ENCODE measurements at places on chromosomes 4 and X.
A peak's percentile ranks its signal among the peaks of the same experiment; 100 is the strongest.

DNA sequence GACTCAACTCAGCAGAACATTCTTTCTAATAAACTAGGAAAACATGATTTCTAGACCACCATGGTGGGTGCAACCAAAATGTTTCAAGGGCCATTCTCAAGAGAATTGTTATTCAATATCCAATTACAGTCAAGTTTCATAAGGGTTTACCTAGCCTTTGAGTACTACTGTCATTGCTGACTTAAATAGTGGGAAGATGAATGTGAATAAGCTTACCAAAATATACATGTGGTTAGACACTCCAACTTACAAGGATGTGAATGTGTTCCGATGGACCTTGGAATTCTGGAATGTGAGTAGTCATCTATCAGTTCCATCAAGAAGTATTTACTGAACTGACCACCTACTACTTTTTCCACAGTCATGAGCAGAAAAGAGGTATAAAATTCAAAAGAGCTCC lies 16.9 kb downstream of the SH3RF1 start:
- peak; percentile 90 for DNase-seq

- no peak for DNase-seq
Observed at GRCh38 chr4:76192236-76192635, 21.4 kb downstream of the SCARB2 start.

DNA sequence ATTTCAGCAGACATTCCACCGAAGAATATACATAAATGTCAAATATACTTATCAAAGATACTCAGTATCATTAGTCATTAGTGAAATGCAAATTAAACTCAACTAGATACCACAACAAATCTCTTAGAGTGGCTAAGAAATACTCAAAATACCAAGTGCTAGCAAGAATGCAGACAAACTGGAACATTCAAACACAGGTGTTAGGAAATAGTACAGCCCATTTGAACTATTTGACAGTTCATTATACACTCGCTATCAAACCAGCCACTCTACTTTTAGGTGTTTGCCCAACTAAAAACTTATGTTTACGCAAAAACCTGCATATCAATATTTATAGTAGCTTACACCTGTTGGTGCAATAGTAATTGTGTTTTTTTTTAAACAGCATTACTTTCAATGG lies 8.8 kb downstream of the ADAM29 start:
- DNase-seq, result no peak

- DNase-seq, result no peak
Observed at GRCh38 chr4:102586644-102587021, 85.5 kb downstream of the NFKB1 start.

DNA sequence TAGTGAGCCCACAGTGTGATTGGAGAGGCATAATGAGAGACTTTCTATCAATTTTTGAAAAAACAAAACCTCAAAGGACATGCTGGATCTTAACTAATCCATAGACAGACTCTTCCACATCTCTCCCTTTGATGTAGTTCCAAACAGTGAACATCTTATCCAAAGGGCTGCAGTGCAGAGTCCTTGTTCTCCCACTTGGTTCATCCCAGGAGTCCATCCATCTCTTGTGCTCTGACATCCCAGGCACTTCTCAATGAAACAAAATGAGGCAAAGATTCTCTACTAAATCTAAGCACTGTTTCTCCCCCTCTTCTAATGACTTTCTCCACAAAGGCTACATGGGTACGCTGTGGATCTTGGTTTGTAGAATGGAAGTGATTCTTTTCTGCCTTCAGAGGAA lies 8.3 kb downstream of the SHROOM3 start:
- no peak for DNase-seq

- DNase-seq, result no peak
Observed at GRCh38 chr4:45043911-45044310, 317.6 kb upstream of the GNPDA2 start.

DNA sequence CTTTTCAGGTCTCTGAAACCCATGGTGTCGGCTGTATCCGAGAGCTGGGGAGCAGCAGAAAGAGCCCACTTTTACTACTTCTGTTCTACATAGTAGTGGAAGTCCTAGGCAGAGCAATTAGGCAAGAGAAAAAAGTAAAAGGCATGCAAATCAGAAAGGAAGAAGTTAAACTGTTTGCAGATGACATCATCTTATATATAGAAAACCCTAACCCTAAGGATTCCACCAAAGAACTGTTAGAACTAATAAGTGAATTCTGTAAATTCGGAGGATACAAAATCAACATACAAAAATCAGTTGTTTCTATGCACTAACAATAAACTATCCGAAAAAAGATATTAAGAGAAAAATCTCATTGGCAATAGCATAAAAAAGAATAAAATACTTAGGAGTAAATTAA lies 95.3 kb downstream of the POLA1 start:
- no peak for DNase-seq

- no peak for DNase-seq
Observed at GRCh38 chr4:165542476-165542875, 163.7 kb downstream of the CPE start.

- DNase-seq, result peak; percentile 3
Observed at GRCh38 chr4:13355111-13355880, 128.8 kb downstream of the RAB28 start.

GRCh38 chr4:69689599-69689998 lies 36.6 kb upstream of the UGT2A1 start:
- peak; percentile 72 for DNase-seq

- DNase-seq, result peak; percentile 12
Observed at GRCh38 chrX:67545893-67546495, 2.2 kb downstream of the AR start.

GRCh38 chr4:168154546-168155277 lies 62.4 kb downstream of the ANXA10 start:
- no peak for DNase-seq

GRCh38 chr4:24266951-24267722 lies 317.2 kb downstream of the DHX15 start:
- peak; percentile 16 for DNase-seq

- DNase-seq, result no peak
Observed at GRCh38 chr4:18111081-18111480, 89.5 kb upstream of the LCORL start.

- DNase-seq, result no peak
Observed at GRCh38 chr4:90597927-90598326, 470.7 kb downstream of the CCSER1 start.

GRCh38 chr4:126752126-126752525 lies 880.6 kb upstream of the INTU start:
- DNase-seq, result no peak

- DNase-seq, result no peak
Observed at GRCh38 chrX:65576160-65576559, 41.6 kb upstream of the LAS1L start.

DNA sequence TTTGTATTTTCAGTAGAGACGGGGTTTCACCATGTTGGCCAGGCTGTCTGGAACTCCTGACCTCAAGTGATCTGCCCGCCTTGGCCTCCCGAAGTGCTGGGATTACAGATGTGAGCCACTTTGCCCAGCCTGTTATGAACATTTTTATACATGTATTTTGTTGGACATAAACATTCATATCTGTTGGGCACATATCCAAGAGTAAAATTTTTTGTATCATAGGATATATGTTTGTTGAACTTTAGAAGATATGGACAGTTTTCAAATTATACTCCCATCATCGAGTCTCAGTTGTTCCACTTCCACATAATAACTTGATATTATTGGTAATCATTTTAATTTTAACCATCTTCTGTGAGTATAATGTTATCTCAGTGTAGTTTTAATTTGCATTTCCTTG lies 23.6 kb downstream of the GLRB start:
- DNase-seq, result no peak

DNA sequence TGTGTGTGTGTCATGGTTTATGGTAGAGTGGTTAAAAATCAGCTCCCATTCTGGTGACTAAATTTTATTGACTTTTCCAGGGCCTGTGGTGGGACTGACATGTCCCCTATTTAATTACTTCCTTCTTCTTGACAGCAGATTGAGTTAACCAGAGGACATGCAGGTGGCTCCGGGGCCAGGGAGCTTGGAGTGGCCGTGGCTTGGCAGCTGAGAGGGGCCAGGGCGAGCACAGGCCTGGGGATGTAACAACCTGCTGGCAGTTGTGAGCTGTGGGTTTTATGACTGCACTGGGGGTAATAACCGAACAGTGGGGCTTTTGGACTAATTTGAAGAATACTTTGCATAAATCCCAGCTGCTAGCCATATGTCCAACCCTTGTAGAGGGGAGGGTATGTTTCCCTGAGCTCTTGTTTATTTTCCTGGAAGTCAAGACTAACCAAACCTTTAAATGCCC lies 186.0 kb downstream of the MID1IP1 start:
- DNase-seq, result no peak

GRCh38 chr4:127604949-127605709 lies 27.6 kb upstream of the INTU start:
- DNase-seq, result peak; percentile 65

DNA sequence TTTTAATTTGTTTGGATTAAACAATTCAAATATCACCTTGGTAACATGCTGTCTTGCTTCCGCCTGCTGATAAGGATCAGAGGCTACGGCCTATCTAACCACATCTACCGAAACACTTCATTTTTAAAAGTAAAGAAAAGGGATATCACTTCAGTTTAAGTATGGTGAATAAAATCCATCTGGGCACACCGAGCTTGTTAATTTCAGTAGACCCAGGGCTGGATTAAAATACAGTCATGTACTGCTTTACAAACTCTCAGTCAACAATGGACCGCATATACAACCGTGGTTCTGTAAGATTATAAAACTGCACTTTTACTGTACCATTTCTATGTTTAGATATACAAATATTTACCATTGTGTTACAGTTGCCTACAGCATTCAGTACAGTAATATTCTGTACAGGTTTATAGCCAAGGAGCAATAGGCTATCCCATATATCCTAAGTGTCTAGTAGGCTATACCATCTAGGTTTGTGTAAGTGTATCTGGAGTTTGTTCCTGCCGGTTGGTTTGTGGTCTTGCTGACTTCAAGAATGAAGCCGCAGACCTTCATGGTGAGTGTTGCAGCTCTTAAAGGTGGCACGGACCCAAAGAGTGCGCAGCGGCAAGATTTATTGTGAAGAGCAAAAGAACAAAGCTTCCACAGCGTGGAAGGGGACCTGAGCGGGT lies 40.0 kb downstream of the SEPTIN11 start:
- no peak for DNase-seq

DNA sequence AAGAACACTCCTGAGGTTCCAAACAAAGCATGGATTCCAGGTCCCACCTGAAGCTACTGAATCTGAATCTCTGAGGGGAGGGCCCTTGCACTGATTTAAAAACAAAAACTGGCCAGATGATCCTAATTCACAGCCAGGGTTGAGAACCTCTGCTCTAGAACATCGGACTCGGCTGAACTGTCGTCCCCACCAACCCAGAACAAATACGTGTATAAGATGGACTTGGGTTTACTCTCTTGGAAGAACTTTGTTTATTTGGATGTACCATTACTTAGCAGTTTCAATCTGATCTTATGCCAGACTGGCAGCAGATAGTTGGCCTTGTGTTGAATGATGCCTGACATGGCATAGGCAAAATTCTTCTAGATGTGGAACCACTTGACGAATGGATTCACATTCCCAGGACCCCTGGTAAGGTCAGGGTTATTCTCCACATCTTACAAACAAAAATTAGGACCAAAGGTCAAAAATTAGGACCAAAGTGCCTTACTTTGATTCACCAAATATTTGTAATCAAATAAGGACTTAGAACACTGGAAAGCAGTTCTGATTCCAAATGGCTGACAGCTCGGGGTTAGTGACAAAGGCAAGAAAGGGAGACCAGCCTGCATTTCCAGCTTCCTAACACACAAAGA lies 29.0 kb downstream of the CHST7 start:
- no peak for DNase-seq

DNA sequence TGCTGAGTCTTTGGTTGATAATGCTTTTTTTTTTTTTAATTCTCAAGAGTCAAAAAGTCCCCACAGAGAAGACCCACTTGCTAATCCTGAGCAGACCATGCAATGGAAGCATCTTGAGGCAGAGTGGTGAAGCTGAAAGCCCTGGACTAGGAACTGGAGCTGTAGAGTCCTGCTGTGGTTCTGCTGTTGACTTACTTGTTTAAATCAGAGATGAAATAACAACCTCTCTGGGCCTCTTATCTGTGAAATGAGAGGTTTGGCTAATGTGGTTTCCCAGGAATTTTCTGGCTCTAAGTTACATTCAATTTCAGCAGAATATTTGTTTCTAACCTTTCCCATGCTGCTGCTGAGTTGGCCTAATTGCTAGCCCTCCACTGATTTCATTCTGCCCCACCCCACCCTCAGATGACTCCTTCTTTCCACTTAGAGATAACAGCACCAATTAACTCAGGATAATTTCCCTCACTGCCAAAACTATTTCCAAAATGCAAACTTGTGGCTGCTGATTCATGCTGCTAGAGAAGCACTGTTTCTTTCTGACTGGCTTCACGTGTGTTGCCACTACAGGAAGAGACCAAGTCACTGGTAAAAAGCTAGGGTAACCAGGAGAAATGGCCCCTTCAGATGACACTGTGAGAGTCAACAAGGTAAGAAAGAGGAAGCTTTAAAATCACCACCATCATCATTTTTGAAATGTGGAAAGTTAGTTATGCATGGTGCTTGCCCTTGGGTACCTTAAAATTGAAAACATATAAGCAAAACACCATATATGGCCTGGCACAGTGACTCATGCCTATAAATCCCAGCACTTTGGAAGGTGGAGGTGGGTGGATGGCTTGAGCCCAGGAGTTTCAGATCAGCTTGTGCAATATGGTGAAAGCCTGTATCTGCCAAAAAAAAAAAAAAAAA lies 326.4 kb downstream of the DCHS2 start:
- peak; percentile 88 for DNase-seq

DNA sequence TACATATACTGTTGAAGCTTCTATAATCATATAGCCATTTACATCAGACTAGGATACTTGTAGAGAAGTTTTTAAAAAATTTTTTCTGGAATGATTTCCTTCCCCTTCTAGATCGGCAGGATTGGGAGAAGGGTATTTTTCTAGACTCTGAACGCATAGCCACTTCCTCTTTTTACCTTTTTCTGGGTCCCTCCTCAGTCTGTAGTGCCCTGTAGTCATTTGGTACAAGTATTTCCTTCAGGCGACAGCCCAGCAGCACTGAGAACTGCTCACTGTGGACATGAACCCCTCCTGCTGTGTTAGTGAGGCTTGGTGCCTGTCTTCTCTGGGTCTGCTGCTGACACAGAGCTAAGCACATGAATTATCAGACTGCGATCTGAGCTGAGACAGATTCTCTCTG lies 255.4 kb downstream of the ARHGAP10 start:
- peak; percentile 46 for DNase-seq

GRCh38 chrX:47145395-47146120 lies 537 bp downstream of the RBM10 start:
- DNase-seq, result no peak

DNA sequence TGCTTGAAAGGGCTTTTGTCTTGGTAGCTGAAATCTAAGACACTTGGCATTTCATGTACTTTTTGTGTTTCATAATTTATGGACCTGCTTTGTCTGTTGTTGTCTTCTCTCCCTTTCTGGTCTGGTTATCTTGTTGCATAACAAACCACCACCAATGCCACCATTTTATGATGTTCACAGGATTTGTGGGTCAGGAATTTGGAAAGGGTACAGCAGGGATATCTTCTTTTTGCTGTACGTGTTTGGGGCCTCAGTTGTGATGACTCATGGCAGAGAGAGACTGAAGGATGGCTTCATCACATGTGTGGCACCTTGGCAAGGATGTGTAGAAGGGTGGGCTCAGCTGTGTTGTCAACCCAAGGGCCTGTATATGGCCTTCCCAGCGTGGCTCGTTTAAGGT lies 35.2 kb downstream of the KDM6A start:
- DNase-seq, result peak; percentile 13
